Muscle of back (tissue), 13 donors: ENCODE measurements at places on chromosomes 12 and 14. TPM values are rescaled to one million over a fixed set of nuclear protein-coding genes. Genes with fewer than 3 reads are reported as not detected.
A peak's percentile ranks its signal among the peaks of the same experiment; 100 is the strongest.

ANKS1B gene
- polyA plus RNA-seq, result 2.2 TPM

CCDC175 gene
- polyA plus RNA-seq, result not detected

DIO3 gene
- polyA plus RNA-seq, result 3.3 TPM

RDH11 gene
- polyA plus RNA-seq, result 48.8 TPM

SLC22A17 gene
- 20.7 TPM for polyA plus RNA-seq

RNF212B gene
- not detected for polyA plus RNA-seq

CFAP54 gene
- 0.54 TPM for polyA plus RNA-seq

RPS6KL1 gene
- polyA plus RNA-seq, result 10.7 TPM

SLC25A47 gene
- not detected for polyA plus RNA-seq

CCDC177 gene
- not detected for polyA plus RNA-seq

DNA sequence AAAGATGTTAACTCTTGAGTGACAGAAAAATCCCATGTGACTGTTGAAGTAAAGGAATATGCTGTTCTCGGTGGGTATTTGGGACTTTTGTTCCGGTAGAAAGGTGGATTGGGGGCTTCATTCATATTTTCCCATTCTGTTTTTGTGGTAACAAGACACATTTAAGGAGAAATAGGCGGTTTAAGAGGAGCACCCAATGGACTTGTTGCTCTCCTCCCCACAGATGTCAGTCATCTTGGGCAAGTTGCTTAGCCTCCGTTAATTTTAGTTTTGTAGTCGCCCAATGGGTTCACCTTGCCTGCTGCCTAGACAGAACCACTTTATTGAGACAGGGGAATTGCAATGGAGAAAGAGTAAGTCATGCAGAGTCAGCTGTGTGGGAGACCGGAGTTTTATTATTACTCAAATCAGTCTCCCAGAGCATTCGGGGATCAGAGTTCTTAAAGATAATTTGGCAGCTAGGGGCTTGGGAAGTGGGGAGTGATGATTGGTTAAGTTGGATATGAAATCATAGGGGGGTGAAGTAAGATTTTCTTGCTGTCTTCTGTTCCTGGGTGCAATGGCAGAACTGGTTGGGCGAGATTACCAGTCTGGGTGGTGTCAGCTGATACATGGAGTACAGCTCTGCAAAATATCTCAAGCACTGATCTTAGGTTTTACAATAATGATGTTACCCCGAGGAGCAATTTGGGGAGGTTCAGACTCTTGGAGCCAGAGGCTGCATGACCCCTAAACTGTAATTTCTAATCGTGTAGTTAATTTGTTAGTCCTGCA lies 50.3 kb downstream of the SLC38A1 start:
- DNase-seq, result no peak

GRCh38 chr12:32457251-32458025 lies 58.1 kb downstream of the FGD4 start:
- no peak for DNase-seq

DNA sequence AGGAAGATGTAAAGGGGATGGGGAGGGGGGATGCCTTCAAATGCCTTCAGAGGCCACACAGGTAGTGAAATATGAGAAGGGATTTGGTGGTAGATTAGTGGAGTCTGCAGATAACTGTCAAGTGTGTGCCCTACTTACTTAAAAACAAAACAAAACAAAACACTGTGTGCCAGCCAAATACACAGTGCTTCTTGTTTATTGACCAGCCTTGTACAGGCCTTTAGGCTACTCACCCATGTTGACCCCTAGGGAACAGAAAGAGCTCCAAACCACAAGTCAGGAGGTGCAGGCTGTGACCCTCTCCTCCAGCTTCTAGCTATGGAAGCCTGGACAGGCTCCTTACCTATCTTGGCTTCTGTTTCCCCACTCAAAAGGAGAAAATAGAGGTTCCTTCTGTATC lies 562.0 kb downstream of the ETNK1 start:
- DNase-seq, result no peak

DNA sequence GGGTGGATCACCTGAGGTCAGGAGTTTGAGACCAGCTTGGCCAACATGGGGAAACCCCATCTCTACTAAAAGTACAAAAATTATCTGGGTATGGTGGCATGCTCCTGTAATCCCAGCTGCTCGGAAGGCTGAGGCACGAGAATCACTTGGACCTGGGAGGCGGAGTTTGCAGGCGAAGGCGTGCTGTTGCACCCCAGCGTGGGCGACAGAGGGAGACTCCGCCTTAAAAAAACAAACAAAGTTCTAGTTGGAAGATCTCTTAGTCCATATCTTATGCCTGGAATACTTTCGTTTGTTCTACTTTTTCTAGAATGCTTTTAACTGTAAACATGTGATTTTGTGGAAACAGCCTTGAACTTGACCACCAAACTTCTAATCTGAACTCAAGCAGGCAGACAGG lies 38.7 kb downstream of the PPHLN1 start:
- DNase-seq, result no peak

DNA sequence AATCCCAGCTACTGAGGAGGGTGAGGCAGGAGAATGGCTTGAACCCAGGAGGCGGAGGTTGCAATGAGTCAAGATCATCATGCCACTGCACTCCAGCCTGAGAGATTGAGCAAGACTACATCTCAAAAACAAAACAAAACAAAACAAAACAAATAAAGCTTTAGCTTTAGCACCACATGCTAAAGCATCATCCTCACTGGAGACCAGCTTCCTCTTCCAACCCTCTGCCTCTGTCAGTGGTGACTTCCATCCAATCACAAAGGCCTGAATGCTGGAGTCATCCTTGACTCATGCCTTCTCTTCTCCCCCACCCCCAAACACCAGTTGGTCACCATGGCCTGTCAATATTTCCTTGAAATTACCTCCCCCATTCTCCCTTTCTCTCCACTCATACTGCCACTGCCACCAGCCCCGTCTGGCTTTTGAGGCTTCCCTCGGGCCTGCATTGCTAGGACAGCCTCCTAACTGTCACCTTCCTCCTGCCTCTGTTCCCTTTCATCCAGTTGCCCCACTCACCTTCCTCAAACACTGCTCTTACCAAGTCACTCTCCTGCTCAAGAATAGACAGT lies 1.4 kb downstream of the ZNF385A start:
- peak; percentile 81 for DNase-seq

DNA sequence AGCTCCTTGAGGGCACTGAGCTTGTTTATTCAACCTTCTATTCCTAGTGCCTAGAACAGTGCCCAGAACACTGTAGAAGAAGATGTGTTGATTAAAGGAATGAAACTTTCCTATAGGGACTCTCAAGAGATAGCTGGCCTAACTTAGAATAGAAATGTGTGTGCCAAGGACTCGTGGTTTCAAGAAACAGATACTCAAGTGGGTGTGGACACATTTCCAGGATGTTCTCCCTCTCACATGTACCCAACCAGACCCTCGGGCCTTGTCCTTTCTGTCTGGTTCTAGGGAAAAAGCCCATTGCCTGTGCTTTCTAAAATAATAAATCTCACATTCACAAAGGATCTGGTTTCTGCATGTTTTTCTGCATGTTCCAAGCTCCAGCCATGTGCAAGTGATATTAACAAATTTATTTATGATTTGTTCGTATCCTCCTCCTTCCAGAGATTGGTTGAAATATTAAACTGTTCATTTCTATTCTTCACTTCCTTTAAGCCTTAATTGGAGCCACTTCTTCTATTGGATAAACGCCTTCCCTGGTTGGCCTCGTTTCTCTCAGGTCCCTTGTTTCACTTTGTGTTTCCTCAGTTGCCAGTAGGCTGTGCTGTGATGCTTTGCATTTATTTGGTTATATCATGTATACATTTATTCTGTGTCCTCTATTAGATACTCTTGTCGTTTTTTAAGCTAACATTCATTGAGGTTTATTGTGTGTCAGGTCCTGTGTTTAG lies 89.8 kb downstream of the CRADD start:
- peak; percentile 79 for DNase-seq

DNA sequence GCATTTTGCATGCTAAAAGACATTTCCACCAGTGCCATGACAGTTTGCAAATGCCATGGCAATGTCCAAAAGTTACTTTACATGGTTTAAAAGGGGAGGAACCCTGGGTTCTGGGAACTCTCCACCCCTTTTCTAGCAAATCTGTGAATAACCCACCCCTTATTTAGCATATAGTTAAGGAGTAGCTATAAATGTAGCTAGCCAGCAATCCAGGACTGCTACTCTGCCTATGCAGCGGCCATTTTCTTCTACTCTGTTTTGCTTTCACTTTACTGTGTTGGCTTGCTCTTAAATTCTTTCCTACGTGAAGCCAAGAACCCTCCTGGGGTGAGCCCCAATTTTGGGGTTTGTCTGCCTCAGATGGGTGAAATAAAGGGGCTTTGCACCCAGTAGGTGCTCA lies 141.0 kb downstream of the PTPN11 start:
- DNase-seq, result no peak

DNA sequence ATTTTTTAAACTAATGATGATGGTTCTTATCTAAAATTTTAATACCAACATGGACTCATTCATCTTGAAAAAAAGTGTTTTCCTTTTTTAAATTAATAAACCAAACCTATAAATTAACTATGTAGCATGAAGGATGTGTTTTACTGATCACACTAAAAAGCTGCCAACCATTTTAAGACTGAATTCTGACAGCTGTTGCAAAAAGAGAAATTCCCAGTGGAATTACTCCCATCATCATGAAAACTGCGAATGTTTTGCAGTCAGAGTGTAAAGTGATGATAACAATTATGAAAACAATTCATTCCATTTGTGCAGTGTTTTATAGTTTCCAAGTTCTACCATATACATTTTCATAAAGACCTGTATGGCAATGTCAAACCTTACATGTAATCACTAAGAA lies 232.8 kb downstream of the SLC2A13 start:
- DNase-seq, result no peak

DNA sequence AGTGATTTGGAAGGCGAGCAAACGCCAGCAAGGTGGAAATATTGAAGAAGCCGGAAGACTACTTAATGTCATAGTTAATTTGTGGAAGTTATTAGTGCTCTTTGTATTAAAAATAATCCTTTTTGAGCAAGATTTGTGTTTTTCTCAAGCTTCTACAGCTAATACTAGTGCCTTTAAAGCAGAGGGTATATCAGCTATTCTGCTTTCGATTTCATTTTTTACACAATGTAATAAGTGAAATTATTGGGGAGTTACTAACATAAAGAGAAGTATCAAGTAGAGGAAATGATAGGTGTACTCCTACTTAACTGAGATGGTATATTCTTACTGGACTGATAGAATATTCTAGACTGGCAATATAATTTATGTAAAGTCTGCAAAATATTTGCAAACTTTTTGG lies 392.4 kb upstream of the DCN start:
- DNase-seq, result no peak

- DNase-seq, result peak; percentile 30
These were observed 153.8 kb downstream of the BCL11B start for GRCh38 chr14:99118046-99118721.

- no peak for DNase-seq
These were observed 11.3 kb upstream of the NUDT4 start for GRCh38 chr12:93366422-93366821.

- peak; percentile 77 for DNase-seq
These were observed 22.9 kb upstream of the KTN1 start for GRCh38 chr14:55556929-55557623.

GRCh38 chr12:42868291-42868690 lies 278.7 kb upstream of the PRICKLE1 start:
- no peak for DNase-seq

- peak; percentile 52 for DNase-seq
These were observed 700 bp downstream of the SLC35E3 start for GRCh38 chr12:68746572-68747180.

GRCh38 chr12:76942267-76942666 lies 63.4 kb upstream of the CSRP2 start:
- DNase-seq, result peak; percentile 84

DNA sequence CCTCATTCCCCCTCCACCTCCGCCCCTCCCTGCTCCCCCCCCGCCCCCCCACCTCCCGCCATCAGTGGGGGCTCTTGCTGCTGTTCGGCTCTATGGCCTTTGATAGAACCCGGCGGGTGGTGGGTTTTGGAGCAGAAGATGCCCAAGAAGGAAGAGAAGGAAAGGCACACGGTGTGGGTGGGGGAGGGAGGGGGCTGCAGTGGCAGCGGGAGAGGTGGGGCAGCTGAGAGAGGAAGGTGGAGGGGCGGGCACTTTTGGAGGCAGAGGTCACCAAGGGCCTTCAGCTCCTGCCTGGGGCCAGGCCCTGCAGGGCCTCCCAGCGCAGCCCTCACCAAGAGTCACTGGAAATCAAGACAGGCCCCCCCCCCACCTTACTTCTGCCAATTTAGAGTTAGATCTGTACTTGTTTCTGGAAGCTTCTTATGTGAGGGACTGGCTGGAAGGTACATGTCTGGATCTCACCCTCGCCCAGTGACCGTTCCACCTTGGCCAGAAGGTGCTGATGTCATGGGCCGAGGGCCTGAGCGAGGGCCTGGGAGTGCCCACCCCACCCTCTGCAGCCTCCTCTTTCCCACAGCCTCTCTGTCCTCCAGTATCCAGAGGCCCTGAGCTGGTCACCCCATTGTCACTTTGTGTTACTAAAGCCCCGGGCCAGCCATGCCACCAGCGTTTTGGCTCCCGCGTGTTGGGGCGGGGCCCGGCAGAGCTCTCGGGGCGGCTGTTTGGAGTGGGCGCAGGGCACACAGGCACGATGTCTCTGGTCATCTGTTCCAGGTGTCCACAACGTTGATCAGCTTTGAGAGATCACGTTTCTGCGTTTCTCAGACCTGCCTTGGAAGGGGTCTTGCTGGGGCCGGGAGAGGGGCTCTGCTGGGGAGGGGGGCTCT lies 153.9 kb downstream of the KIF26A start:
- no peak for DNase-seq

DNA sequence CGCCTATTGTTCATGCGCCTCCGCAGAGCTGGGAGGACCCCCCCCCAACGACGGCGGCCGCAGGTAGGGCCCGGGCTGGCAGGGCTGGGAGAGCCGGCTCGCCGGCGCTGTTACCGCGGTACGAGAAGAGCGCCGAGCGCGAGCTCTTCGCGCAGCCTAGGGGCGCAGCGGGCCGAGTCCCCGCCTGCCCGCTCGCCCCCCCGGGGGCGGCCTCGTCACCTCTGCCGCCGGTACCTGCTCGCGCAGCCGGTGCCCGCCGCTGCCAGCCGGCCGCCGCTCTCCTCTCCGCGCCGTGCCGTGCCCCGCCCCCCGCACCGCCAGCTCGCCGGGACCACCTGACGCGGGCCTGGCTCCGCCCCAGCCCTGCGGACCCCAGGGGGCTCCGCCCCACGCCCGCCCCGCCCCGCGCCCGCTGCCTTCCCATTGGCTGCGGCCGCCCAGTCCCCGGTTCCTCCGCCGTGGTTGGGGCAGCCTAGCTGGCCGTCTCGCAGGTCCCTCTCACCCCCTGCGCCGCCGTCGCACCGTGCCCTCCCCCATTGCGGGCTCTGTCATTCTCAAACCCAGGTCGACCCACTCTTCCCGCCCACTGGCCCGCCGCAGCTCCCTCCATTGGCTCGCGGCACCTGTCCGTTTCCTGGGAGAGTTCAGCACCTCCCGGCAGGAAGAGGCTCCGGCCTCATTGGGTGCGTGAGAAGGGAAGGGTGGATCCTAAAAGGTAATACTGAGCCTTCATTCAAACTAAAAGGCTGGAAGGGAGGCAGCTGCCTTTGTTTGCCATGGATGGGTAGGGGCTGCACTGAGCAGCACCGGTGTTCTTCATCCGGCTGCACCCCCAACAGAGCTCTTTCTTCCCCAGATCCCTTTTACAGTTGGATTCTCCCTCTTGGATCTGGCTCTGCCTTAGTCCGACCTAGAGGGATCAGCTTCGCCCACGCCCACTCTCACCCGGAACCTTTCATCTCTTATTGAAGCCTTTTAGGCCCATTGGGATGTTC lies at the start of gene MAP3K9:
TSS of gene MAP3K9 (minus strand) at position 289 of the 995 bp plus-strand sequence. CDS start 342 bp downstream, outside the sequence.
- DNase-seq, result peak; percentile 52

GRCh38 chr14:55127460-55127951 lies 1.5 kb upstream of the LGALS3 start:
- no peak for DNase-seq

GRCh38 chr12:92155733-92156132 lies 10.1 kb upstream of the BTG1 start:
- DNase-seq, result no peak
